SJSA1 (cell line): ENCODE measurements at places on chromosomes 7 and 10. TPM values are rescaled to one million over a fixed set of nuclear protein-coding genes. Genes with fewer than 3 reads are reported as not detected.
A peak's percentile ranks its signal among the peaks of the same experiment; 100 is the strongest.

DDC gene
- total RNA-seq, result not detected in 2 replicates

SUGCT gene
- 17.1 and 20.5 TPM in 2 replicates for total RNA-seq

LRRC18 gene
- not detected in 2 replicates for total RNA-seq

PPP1R3C gene
- 7.8 and 13.4 TPM in 2 replicates for total RNA-seq

LANCL2 gene
- total RNA-seq, result 22.8 and 28.7 TPM in 2 replicates

- no peak for DNase-seq
Measured at GRCh38 chr7:32244806-32245345, 174.7 kb upstream of the PDE1C start.

DNA sequence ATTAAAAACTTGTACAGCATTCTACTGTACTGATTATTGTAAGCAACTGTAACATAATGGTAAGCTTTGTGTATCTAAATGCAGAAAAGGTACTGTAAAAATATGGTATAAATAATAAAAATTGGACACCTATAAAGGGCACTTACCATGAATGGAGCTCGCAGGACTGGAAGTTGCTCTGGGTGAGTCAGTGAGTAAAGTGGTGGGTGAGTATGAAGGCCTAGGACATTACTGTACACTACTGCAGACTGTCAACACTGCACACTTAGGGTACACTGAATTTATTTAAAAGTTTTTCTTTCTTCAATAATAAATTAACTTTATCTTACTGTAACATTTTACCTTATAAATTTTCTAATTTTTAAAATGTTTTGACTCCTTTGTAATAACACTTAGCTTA, 118.6 kb upstream of the ASAH2 start:
- DNase-seq, result no peak

GRCh38 chr7:102208826-102209225, 77.8 kb upstream of the SH2B2 start:
- no peak for DNase-seq

- no peak for DNase-seq
Measured at GRCh38 chr7:100974021-100974420, 4.7 kb downstream of the MUC12 start.

DNA sequence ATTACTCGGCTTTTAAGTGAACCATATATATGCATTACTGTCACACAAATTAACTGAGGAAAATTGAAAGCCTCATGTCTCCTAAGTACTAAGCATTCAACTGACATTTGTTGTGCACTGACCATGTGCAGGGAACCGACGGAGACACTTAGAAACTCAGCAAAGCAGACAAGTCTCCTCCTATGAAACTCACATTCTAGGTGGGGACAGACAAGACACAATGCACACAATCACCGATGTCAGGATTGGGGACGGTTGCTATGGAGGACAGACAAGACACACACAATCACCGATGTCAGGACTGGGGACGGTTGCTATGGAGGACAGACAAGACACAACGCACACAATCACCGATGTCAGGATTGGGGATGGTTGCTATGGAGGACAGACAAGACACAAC, 134.0 kb downstream of the PTPRN2 start:
- no peak for DNase-seq

DNA sequence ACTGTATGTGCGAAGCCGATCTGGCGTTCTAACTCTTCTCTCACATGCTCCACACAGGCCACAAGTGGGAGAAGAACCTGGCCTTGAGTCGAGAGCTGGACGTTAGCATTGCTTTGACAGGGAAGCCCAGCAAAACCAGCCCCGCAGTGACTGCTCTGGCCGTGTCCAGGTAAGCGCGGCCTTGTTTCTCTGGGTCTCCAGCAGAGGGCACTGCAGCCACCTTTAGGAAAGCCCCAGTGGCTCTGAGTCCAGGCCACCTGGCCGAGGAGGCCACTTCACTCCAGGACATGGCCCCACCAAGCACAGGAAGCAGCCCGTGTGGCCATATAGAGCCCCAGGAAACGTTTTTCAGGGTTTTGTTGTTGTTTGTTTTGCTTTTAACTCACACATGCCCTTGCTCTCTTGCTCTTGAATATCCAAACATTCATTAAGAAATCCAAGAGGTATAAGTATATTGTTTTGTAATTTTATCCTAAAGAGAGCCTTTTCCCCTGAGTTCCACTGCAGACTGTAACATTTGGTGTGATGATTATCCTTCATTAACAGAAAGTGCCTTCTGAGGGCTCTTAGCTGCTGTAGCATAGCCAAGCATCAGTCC, 41.8 kb upstream of the LRRC18 start:
- peak; percentile 59 for DNase-seq

DNA sequence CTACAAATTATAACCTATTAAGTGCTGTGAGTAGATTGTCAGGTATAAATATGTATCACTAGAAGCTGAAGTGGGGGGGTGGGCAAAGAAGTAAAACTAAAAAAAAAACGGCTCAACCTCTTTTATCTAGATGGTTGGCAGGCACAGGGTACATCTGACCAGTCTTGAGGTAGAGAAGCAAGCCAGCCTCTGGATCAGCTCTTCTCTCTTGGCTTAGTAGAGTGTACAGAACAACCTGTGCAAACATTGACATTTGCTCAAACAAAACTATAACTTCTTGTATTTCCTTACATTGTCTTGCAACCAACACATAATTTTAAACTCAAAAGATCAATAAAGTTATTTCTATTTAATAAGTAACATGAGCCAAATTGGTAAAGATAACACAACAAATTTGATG, 25.6 kb downstream of the DNA2 start:
- no peak for DNase-seq

DNA sequence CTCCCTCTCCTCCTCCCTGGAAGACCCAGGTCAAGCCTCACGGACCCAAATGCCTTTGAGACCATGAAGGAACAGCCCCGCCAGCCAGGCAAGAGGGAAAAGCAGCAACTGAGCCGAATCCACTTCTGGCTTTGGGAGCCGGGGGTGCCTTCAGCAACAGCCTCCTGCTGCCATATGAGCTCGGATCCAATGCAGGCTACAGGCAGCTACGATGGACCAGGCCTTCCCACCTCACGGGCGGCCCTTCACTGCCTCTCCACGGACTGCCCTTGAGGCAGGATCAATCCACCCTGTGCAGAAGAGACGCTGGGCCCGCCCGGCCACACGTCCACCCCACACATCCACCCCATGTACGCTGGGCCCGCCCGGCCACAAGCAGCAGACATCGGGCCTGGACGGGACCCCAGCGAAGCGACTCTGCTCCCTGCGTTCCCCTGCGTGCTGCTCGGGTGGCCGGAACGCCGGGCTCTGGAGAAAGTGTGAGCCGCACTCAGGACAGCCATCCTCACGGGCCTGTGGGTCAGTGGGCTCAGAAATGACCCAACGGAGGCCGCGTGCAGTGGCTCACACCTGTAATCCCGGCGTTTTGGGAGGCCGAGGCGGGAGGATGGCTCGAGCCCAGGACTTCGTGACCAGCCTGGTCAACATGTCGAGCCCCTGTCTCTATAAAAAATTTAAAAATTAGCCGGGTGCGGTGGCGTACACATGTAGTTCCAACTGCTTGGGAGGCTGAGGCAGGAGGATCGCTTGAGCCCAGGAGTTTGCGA, 82.0 kb downstream of the FOXL3 start:
- DNase-seq, result no peak

- no peak for DNase-seq
Measured at GRCh38 chr7:50792342-50793119, 9.8 kb upstream of the GRB10 start.

DNA sequence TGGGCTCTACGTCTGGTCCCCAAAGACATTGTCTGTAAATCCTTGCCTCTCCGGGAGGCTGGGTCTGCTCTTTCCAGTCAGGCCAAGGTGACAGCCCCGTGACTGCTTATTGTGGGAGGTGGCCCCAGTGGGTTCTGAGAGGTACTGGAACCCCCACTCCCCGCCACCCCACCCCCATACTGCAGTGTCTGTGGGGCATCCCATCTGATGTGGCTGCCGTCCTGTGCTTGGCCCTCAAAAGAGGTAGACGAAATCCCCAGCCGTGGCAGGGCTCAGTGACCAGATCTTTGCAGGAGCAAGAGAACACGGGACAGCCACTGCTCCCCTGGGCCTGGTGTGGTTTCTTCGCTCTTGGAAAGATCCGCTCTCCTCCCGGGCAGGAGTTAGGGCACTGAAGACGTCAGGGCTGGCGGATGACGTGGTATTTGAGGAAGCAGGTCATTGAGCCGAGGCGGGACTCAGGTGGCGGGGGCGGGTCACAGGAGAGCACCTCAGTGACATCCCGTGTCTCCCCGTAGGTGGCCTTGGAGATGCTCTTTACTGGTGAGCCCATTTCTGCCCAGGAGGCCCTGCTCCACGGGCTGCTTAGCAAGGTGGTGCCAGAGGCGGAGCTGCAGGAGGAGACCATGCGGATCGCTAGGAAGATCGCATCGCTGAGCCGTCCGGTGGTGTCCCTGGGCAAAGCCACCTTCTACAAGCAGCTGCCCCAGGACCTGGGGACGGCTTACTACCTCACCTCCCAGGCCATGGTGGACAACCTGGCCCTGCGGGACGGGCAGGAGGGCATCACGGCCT, 20.7 kb downstream of the ECHDC3 start:
- no peak for DNase-seq

- DNase-seq, result no peak
Measured at GRCh38 chr7:17710312-17710711, 230.0 kb downstream of the SNX13 start.

DNA sequence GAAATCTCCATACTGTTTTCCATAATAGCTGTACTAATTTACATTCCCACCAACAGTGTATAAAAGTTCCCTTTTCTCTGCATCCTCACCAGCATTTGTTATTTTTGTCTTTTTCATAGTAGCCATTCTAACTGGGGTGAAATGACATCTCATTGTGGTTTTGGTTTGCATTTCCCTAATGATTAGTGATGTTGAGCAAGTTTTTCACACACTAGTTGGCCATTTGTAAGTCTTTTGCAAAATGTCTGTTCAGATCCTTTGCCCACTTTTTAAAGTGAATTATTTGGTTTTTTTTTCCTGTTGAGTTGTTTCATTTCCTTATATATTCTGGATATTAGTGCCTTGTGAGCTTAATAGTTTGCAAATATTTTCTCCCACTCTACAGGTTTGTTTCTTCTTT, 101.0 kb upstream of the NFE2L3 start:
- DNase-seq, result no peak

DNA sequence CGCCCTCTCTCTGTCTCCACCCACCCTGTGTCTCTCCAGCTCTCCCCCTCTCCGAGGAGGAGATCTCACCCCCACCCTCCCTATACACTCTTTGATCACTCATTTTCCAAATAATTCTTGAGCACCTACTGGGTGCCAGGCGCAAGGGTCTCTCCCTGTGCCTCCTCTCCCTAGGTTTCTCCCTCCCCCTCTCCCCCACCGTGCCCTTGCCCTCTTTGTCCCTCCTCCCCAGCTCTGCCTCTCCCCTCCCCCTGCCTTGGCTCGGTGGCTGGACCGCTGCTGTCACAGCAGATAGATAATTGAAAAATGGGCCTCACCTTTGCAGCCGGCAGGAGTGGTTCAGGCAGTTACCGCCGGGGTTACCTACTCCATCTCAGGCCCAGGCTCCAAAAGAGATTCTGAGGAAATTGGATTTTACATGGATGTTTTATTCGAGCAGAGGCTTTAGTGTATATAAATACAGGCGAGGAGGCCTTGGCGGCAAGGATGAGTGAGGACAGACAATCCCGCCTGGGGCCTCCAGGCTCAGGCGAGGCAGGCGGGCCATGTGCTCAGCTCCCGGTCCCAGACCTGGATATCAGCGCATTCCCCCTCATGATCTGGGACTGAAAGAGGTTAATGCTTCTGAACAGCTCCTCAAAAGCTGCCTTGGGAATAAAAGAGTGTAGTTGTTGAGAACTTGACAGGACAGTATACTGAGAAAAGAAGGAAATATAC, 60.8 kb upstream of the BTRC start:
- no peak for DNase-seq
